Substantia nigra (tissue), 51 donors: ENCODE measurements at places on chromosomes 6 and 20.

GRCh38 chr6:45447716-45448115 is 70.0 kb upstream of the SUPT3H start:
- DNase-seq = no peak

DNA sequence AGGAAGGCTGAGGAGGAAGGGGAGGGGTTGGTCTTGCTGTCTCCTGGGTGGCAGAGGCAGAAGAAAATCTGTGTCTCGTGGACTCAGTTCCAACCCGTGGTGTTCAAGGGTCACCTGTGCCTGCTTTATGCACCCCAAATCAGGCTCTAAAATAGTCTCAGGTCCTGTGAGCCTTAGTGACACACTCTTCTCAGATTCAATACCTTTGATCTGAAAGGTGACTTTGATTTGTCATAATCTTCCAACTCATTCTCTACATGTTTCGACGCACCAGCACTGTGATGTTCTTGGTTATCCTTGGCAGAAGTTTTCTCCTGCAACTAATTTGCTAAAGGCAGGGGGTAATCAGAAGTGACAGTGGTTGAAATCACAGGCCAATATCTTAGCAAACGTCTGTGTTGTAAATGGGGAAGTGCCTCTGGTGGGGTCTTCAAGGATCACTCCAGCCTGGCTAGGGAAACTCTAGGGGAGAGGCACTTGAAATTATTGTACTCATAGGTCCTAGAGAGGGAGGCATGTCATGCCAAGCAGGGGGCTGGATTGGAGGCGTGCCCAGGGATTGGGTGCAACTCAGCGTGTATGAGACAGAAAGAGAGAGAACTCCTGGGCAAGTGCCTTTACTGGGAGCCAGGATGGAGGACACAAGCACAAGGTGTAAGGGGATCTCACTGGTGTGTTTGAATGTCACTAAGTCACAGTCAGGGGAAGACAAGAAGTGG is 19.0 kb upstream of the PRND start:
- DNase-seq = no peak

DNA sequence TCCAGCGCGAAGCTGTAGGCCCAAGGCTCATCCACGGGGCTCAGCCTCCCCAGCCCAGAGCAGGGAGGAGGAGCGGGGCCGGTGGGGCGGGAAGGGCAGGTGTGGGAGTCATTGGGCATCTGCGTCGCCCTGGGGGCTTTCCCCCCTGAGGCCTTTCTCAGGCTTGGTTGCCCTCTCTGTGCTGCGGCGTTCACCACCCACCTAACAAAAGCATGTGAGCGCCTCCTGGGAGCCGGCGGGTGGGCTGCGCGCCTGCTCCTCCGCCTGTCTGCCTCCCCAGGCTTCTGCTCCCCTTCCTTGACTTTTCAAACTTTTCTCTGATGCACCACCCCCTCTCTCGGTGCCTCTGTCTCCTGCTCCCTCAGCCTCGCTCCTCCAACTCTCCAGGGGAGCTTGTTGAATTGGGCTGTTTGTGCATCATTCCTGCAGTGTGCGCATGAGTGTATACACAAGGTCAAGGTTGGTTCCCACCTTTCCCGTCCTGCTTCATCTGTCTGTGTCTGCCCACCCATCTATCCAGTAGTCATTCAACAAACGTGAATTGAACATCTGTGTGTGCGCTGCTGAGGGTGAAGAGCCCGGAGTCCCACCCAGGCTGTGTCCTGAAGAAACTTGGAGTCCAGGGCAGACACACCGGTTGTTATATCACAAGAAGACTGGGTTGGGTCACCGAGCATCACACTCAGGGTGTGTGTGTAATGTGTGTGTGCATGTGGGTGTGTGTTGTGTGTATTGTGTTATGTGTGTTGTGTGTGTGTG is 82.4 kb upstream of the NNAT start:
- DNase-seq = no peak

DNA sequence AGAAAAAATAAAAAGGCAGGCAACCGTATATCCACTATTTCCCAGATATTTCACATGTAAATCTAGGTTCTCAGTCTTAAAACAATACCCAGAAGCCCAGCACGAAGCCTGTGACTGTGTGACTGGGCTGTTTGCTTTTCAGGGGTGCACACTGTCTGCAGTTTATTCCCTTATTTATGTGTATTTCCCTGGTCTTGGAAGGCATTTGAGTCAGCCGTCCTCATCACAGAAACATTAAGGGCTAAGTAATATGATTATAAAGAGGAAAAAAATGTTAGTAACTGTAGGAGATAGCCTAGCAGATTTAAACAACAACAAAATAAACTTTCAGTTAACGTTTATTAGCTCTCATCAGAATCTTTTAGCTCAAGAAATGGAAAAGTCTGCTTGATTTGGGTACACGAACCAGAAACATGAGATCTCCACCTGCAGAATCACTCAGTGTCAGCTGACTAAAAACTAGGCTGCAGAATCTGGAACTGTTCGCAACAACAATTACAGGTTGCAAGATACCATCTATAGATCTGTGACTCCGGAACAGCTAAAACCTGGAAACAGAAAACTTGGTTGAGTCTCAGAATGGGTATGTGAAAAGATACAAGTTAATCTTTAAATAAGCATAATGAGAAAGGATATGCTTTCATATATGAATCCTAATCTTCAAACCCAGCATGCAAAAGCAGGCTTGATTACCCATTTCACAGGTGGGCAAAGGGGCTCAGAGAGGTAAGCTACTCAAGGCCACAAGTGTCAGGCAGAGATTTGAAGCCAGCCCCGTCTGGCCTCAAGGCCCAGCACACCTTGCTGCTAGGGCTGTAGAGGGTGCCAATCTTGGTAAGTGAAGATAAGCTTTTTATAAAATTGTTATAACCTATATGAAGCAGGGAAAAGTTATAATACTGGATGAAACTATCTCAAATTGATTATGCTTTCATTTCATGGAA is 21.1 kb downstream of the GCLC start:
- DNase-seq = no peak

GRCh38 chr6:123489589-123489988 is 147.2 kb downstream of the TRDN start:
- DNase-seq = no peak

DNA sequence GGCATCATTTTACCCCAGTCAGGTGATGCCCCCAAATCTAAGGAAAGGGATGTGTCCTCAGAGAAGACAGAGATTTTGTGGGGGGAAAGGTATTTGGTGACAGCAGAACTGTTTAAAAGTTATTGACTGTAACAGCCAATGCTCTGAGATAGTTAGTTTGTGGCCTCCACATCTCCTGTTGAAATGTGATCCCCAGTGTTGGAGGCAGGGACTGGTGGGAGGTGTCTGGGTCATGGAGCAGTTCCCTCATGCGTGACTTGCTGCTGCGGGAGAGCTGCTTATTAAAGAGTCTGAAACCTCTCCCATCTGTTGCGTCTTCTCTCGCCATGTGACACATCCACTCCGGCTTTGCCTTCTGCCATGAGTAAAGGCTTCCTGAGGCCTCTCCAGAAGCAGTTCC is 282.8 kb upstream of the FOXQ1 start:
- no peak for DNase-seq
